Endothelial cell of umbilical vein (primary cell): ENCODE measurements at places on chromosomes 2 and 18. TPM values are rescaled to one million over a fixed set of nuclear protein-coding genes. Genes with fewer than 3 reads are reported as not detected.

- no peak for DNase-seq
These were observed 157.9 kb upstream of the GLI2 start for GRCh38 chr2:120577721-120578295.

GRCh38 chr2:67872481-67872880, 190.3 kb downstream of the C1D start:
- DNase-seq = no peak

The MATN3 gene
- 3.4 and 6.1 TPM in 2 replicates for total RNA-seq

DNA sequence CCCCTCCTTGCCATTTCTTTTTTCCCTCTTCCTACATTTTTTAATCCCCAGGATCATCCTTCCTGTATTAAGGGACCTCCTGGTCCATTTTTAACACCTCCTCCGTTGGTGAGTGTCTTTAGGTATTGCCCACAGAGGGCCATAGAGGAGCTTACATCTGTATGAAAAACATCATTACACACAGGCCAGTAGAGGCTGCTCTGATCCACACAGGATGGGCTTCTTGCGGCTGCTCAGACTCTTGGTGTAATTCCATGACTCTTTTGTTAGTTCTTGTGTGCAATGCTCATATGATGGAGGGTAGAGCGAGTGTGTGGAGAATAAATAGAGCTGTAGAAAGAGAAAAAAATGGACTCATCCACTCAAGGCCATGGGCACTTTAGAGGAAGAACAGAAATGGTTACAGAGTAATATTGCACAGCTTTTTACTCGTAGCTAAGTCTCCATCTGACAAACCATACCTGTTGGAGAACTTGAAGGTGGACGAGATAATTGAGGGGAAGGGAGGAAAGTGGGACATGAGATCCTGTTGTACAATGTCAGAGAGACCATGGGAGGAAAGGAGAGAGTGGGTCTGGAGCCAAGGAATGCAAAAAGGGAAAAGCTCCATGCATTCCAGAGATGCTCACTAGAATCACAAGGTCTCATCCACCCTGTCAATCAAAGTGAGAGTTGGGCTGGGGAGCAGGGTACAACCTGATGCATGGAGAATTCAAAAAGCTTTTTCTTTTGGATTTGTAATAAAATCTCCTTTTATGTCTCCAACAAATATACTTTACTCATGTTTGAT, 129.7 kb upstream of the TNP1 start:
- DNase-seq = no peak

- no peak for DNase-seq
These were observed 79.1 kb downstream of the DPP4 start for GRCh38 chr2:161994761-161995520.

The RAB6C gene
- total RNA-seq = not detected in 2 replicates

The LGALSL gene
- 2.3 and 5.8 TPM in 2 replicates for total RNA-seq

GRCh38 chr2:205696927-205697441, 14.7 kb downstream of the NRP2 start:
- no peak for DNase-seq

The OSR1 gene
- total RNA-seq = not detected in 2 replicates

DNA sequence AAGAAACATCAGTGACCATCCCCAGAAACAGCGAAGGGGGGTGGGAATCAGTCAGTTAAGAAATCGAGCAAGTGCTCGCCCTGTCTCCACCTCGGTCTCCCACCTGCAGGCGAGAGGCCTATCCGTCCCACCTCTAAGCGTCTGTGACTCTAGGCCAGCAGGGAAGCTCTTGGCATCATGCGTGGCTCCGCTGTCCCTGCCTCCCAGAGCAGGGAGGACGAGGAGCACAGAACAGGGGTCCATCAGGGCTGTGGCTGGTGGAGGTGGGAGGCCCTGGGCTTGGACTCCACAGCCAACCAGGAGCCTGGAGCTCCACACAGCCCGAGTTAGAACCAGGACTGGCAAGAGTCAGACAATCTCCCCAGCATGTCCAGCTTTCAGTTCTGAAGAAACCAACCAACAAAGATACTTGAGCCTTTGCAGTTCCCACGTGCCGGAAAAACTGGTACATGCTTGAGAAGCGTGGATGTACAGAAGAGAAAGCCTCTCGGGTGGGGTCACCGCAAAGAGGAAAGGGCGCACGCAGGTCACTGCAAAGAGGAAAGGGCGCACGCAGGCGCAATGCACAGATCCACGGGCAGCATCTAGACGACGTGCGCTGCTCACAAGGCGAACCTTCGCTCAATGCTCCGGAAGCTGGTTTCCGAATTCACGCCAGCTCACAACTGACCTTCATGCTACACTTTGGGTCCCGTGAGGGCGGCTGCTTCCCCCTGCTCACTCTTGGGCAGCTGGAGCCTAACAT, 104.5 kb upstream of the ALKAL2 start:
- no peak for DNase-seq

DNA sequence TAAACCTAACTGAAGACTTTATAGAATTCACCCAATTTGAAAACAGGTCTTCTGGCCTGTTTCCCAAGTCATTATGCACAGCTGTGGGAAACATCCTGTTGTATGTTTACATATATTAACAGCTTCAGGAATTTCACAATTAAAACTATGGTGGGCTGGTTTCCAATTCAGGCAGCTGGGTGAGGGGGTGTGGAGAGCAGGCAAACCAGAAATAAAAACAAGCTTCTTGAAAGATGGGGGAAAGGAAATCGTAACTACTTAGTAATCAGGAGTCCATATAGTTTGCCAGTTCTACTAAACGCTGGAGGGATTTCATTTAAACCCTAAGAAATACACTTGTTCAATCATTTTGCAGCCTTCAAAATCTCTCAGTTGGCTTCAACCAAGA, 22.8 kb downstream of the ATP8B1 start:
- peak; percentile 99 for DNase-seq

DNA sequence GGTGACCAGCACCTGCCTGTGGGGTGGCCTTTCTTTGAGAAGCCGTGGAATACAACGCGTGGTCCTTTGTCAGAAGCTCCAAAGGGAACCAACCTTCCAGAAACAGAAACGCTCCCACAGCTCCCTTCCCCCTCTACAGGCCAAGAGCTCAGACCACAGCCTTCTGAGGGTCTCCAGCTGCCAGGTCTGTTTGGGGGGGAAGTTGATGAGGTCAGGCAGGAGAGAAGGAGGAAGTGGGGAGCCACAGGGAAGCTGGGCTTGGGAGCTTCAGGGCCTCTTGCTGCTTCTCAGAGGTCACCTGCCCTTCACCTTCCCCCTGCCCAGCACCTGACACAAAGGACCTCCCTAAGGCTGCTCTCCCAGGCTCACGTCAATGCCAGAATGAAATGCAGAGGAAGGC, 287.7 kb upstream of the ID2 start:
- DNase-seq = no peak

DNA sequence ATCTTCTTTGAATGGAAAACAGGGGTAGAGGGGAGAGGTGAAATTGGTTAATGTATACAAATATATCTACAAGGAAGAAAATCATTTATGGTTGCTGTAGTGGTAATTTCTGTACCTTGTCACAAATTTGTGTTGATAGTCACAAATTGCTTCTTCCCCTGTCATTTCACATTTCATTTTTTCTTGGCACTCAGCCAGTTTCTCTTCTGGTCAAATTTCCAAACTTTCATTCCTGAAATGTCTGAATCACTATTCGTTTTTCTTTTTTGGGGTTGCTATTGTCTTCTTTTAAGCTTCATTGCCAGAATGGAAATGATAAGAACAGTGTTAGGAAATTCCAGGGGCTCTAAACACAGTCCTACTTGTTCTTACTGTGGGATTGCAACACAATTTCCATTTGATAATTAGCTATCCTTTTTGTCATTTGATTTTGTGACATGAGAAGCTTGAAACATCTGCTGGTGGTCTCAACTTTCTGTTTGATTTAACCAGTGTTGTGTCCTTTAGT, 136.0 kb upstream of the GCFC2 start:
- DNase-seq = no peak

DNA sequence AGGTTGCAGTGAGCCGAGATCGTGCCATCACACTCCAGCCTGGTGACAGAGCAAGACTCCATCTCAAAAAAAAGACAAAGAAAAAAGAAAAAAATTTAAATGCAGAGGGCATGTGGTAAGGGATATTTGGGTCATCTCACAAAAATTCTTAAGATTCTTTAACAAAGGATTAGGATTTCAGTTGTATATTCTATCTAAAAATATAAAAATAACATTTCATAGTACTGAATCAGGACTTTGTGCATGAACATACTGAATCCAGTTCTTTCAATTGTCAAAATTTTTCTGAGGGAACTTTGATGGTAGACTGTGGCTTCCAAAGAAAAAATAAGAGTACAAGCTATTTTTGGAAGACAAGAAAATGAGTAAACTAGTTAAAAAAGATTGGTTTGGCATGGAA, 6.5 kb upstream of the PPP3R1 start:
- DNase-seq = no peak

The CRIM1 gene
- total RNA-seq = 649 and 675 TPM in 2 replicates

GRCh38 chr2:125559186-125559585, 1096.8 kb upstream of the GYPC start:
- DNase-seq = no peak

The CAVIN2 gene
- 171 and 202 TPM in 2 replicates for total RNA-seq

DNA sequence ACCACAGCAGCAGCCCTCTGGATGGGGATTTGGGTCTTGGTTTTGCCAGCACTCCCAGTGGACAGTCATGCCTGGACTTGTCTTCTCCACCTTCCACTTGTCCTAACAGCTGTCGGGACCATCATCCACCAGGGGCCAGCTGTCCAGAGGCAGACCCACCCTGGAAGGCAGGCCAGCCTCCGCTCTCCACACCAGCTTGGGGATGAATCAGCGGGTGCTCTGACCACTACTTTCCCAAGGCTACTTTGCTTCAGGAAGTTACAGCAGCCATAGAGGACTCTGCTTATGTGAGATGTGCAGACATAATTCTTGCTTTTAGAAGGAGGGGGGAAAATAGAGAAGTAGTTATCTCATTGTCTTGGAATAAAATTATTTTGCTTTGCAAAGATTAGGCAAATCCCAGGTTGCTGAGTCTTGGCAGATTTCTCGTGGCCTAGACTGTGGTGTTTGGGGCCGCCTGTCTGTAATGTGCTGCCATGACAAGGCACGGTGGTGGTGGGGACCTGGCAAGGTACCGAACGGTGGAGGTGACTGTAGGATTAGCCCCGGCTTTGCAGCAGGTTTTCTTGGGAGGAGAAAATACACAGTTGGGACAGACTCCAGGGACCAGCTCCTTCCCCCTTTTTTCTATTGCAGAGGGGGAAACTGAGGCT, 148.7 kb downstream of the AGAP1 start:
- DNase-seq = no peak

GRCh38 chr2:121727332-121727731, 9.3 kb downstream of the NIFK start:
- no peak for DNase-seq

The CHPF gene
- total RNA-seq = 0.24 and 0.30 TPM in 2 replicates
